ENCODE measurements at places on chromosomes 11 and 22. TPM values are rescaled to one million over a fixed set of nuclear protein-coding genes. Genes with fewer than 3 reads are reported as not detected.

GRCh38 chr22:33867118-33867866 lies 53.0 kb downstream of the LARGE1 start:
- no peak overlapping the region for H3K4me3 ChIP-seq
- no peaks in the 10 kb centered on the region for H3K36me3 ChIP-seq
- no peaks in the 10 kb centered on the region for H3K27me3 ChIP-seq

- H3K27ac ChIP-seq = no peak overlapping the region
- peaks cover 84% of the 10 kb centered on the region for H3K27me3 ChIP-seq
- no peaks in the 10 kb centered on the region for H3K36me3 ChIP-seq
- H3K4me1 ChIP-seq = peaks cover 2% of the 10 kb centered on the region
- no peak overlapping the region for H3K4me3 ChIP-seq
These were observed 17.8 kb upstream of the ALX4 start for GRCh38 chr11:44327730-44328129.

Gene PPP1CA
- polyA plus RNA-seq = 150 TPM

DNA sequence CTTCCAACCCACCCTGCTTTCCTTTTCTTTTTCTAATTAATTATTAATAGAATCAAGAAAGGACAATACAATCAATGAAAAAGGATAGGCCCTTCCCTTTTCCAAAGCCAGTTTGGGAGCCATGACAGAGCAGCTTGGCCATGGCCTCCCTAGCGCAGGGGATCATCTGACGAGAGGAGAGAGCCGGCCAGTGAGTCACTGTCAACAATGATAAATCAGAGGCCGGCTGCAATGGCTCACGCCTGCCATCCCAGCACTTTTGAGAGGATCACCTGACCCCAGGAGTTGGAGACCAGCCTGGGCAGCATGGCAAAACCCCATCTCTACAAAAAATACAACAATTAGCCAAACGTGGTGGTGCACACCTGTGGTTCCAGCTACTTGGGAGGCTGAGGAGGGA lies 27.5 kb upstream of the KRTAP5-7 start:
- H3K27me3 ChIP-seq = no peaks in the 10 kb centered on the region
- H3K4me1 ChIP-seq = peaks cover 19% of the 10 kb centered on the region
- peaks cover 49% of the 10 kb centered on the region for H3K36me3 ChIP-seq
- no peak for DNase-seq
- H3K4me3 ChIP-seq = no peak overlapping the region
- H3K27ac ChIP-seq = no peak overlapping the region

Gene UPK3A
- polyA plus RNA-seq = not detected

Gene DLG2
- polyA plus RNA-seq = 10.2 TPM

Gene DEPDC5
- polyA plus RNA-seq = 8.5 TPM

DNA sequence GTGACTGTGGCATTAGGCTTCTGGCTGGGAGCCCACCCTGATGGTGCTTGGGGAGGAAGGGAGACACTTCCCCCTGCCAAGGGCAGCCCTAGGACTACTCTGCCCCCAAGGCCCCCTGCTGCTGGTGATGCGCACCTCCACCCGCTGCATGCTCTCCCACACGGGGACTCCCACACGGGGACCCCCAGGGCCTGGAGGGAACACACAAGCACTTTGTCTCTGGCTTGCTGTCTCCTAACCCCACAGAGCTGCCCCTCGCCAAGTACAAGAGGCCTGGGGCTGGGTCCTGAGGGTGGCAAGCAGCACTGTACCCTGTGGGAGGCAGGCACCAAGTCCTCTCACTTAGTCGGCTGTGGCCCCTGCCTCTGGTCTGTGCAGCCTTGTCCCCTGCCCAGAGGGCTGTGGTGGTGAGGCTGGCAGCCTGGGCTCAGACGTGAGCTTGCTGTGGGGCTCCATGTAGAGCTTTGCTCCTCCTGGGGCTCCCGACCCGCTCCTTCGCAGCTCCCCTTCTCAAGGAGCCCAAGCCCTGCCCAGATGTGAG lies 7.9 kb downstream of the LRRC75B start:
- peaks cover 19% of the 10 kb centered on the region for H3K4me1 ChIP-seq
- H3K27ac ChIP-seq = no peak overlapping the region
- peaks cover 44% of the 10 kb centered on the region for H3K36me3 ChIP-seq

GRCh38 chr11:66906061-66906733 lies 49.3 kb downstream of the LRFN4 start:
- DNase-seq = peak; percentile 74
- H3K4me3 ChIP-seq = no peak overlapping the region
- H3K27me3 ChIP-seq = no peaks in the 10 kb centered on the region
- H3K36me3 ChIP-seq = no peaks in the 10 kb centered on the region
- no peak overlapping the region for H3K27ac ChIP-seq
- H3K4me1 ChIP-seq = peaks cover 9% of the 10 kb centered on the region
